ENCODE measurements at places on chromosomes 1 and 21.

GRCh38 chr21:33761441-33762036 lies 119.2 kb downstream of the ITSN1 start:
- DNase-seq: peak; percentile 24
- H3K4me1 ChIP-seq: no peaks in the 10 kb centered on the region
- H3K27ac ChIP-seq: peak overlapping the region; percentile 60
- no peaks in the 10 kb centered on the region for H3K27me3 ChIP-seq
- H3K36me3 ChIP-seq: peaks cover 4% of the 10 kb centered on the region
- no peak overlapping the region for H3K4me3 ChIP-seq

DNA sequence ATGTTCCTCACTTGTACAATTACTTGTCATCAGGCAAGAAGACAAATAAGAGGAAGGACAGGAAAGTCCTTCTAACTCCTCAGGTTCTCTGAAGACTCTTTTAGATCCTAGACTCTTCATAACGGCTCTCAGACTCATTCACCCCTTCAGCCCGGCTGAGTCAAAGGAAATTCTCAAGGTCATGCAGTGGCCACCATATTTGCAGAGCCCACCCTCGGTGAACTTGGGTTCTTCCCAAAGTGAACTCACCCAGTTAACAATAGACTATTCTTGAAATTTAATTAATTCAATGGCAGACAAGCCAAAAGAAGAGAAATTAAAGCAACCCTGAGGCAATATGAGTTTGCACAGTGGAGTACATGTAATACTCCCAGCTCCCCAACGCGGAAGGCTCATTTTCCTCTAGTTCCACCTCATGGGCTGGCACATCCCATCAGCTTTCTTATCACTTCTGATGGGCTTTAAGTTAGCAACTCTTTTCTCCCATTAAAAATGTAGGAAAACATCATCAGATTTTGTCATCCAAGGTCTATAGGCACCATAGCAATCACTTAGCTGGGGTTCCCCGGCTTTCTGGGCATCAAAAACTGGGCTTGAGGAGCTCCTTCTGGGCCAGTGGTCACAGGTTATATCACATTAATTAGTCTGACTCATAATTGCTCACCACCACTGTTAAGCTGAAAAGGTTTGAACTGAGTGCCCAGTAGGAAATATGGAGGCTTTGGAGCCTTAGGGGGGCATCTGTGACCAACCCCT lies 27.8 kb upstream of the TIAM1 start:
- H3K27ac ChIP-seq: no peak overlapping the region
- no peak overlapping the region for H3K4me3 ChIP-seq
- H3K4me1 ChIP-seq: no peaks in the 10 kb centered on the region

DNA sequence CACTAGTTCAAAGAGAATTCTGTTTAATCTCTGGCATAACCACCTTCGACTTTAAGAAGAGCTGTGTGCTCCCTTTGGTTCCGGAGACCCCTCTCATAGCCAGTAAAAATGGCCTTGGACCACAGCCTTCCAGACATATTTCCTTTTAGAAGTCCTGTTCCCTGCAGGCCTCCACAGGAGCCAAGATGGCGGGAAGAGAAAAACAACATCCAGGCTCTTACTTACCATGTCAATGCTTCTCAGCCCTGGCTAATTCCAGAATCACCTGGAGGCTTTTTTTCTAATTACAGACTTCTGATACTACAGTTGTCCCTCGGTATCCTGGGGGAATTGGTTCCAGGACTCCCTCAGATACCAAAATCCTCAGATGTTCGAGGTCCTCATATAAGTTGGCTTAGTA lies 362.5 kb downstream of the PBX1 start:
- H3K27ac ChIP-seq: no peak overlapping the region
- no peaks in the 10 kb centered on the region for H3K36me3 ChIP-seq
- H3K4me1 ChIP-seq: no peaks in the 10 kb centered on the region
- no peak overlapping the region for H3K4me3 ChIP-seq
- no peak for DNase-seq
- H3K27me3 ChIP-seq: no peaks in the 10 kb centered on the region

- H3K4me3 ChIP-seq: no peak overlapping the region
- no peaks in the 10 kb centered on the region for H3K4me1 ChIP-seq
These were observed 9.1 kb upstream of the PDIK1L start for GRCh38 chr1:26102526-26102925.

GRCh38 chr1:155167166-155168104 lies 5.7 kb downstream of the KRTCAP2 start:
- peaks cover 24% of the 10 kb centered on the region for H3K4me1 ChIP-seq
- DNase-seq: peak; percentile 93
- peak overlapping the region; percentile 77 for H3K27ac ChIP-seq
- H3K4me3 ChIP-seq: peak overlapping the region; percentile 12
- H3K27me3 ChIP-seq: no peaks in the 10 kb centered on the region

GRCh38 chr1:159877695-159878444 lies 15.4 kb upstream of the VSIG8 start:
- DNase-seq: no peak
- no peak overlapping the region for H3K27ac ChIP-seq
- H3K4me1 ChIP-seq: peaks cover 11% of the 10 kb centered on the region
- no peaks in the 10 kb centered on the region for H3K27me3 ChIP-seq
- no peaks in the 10 kb centered on the region for H3K36me3 ChIP-seq
- no peak overlapping the region for H3K4me3 ChIP-seq

DNA sequence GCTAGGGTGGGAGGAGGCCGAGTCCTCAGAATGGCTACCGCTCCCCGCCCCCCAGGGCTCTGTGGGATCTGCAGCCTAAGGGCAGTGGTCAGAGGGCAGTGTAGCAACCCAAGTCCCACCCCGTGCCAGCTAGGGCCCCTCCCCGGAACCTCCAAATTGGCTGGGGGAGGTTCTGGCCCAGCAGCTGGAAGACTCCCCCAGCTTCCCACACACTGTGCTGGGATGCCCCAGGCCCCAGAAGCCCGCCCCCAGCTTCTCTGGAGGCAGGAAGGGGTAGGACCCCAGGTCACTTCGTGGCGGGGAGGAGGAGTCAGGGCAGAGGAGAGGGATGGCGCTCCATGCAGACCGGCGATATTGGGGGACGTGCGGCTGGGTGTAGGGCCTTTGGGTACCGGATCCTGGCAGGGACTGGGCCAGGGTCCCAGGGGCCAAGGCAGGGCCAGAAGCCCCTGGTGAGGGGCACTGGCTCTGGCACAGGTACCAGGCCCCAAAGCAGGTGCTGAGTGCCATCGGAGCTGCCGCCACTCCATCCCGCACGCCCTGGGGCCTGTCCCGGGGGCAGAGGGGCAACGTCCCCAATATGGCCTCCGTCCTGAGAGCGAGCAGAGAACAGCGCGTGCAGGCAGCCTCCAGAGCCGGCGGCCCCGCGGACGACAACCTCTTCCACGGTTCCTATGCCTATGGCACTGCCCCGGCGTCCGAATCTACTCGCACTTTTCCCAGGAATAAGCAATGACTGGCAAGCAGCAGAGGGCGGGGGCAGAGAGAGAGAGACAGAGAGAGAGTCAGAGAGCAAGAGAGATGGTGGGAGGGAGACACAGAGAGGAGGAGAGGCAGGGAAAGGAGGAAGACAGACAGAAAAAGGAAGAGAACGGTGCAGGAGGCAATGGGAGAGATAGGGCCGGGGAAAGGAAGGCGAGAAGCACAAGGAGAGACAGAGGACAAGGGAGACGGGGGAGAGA lies 65.7 kb downstream of the RAP1GAP start:
- no peak overlapping the region for H3K4me3 ChIP-seq
- no peak for DNase-seq
- no peaks in the 10 kb centered on the region for H3K36me3 ChIP-seq
- no peaks in the 10 kb centered on the region for H3K4me1 ChIP-seq

- H3K27ac ChIP-seq: peak overlapping the region; percentile 99
- no peak for DNase-seq
- H3K4me3 ChIP-seq: peak overlapping the region; percentile 87
- no peaks in the 10 kb centered on the region for H3K27me3 ChIP-seq
These were observed 48.8 kb downstream of the H3-3A start for GRCh38 chr1:226111098-226111882.

DNA sequence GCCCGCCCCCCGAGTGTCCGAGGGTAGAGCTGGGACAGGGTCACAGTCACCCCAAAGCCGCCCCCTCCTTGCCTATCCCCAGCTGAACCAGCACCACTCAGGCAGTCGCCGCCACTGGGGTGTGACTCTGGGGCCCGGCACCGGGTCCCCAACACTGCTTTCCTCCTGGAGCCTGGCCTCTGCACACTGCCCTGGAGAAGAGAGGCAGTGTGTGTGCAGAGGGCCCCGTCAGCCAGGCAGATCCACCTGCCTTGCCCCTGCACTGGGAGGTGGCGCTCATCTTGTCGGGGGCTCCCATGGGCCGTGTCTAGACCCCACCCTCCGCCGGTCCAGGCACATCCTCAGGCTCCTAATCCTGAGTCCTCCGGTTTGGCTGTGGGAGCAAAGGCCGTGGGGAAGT lies 15.7 kb downstream of the FAAP20 start:
- peak; percentile 58 for DNase-seq
- H3K36me3 ChIP-seq: peaks cover 3% of the 10 kb centered on the region
- no peaks in the 10 kb centered on the region for H3K27me3 ChIP-seq
- no peak overlapping the region for H3K27ac ChIP-seq

- H3K4me3 ChIP-seq: peak overlapping the region; percentile 79
- H3K27ac ChIP-seq: peak overlapping the region; percentile 92
- DNase-seq: no peak
- peaks cover 83% of the 10 kb centered on the region for H3K4me1 ChIP-seq
- H3K36me3 ChIP-seq: no peaks in the 10 kb centered on the region
These were observed 4.3 kb downstream of the SKI start for GRCh38 chr1:2232255-2232915.

DNA sequence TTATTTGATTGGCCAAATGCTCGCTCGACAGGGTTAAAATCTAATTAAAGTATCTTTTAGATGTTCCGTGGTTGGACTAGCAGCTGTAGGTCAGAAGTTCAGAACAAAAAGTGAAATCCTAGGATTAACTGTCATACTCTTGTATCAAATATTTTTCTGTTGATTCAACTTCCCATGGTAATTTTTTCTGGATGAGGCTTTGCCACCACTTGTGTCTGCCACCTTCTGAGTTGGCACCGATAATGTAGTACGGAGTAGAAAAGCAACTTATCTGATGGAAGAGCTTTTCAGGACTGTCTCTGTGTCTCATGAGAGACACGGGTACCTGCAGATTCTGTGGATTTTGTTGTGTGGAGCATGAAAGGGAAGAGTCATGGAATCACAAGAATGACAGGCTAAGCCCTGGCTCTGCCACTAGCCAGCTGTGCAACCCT lies 44.6 kb upstream of the CNN3 start:
- H3K36me3 ChIP-seq: no peaks in the 10 kb centered on the region
- no peaks in the 10 kb centered on the region for H3K27me3 ChIP-seq

GRCh38 chr1:15620155-15620545 lies 2.9 kb downstream of the DDI2 start:
- H3K4me1 ChIP-seq: peaks cover 84% of the 10 kb centered on the region
- no peak for DNase-seq
- H3K27me3 ChIP-seq: no peaks in the 10 kb centered on the region

- no peak overlapping the region for H3K4me3 ChIP-seq
- no peak overlapping the region for H3K27ac ChIP-seq
- H3K4me1 ChIP-seq: peaks cover 2% of the 10 kb centered on the region
- no peaks in the 10 kb centered on the region for H3K36me3 ChIP-seq
- no peak for DNase-seq
- no peaks in the 10 kb centered on the region for H3K27me3 ChIP-seq
These were observed 46.0 kb downstream of the RPL5 start for GRCh38 chr1:92877792-92878191.

DNA sequence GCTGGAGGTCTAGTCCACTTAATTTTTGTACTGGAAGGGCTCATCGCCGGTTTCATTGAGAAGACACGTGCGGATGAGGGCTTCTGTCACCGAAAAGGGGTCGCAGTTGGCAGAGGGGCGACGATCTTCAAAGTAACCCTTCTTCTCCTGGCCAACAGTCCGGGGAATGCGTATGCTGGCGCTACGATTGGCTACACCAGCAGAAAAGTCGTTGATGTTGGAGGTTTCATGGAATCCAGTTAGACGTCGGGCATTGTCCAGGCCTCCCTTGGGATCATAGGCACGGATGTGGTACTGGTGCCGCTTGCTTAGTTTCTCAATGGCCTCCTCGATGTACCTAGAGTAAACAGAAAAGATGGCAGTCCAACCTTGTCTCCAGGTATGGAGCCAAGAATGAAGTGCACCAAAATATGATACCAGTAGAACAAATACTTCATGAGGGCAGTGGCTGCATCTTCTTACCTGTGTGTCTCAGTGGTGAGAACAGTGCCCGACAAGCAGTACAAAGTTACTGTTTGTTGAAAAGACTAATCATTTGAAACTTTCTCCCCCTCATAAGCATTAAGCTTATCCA lies 7.1 kb downstream of the GLUL start:
- no peaks in the 10 kb centered on the region for H3K27me3 ChIP-seq
- no peak overlapping the region for H3K27ac ChIP-seq
- peaks cover 14% of the 10 kb centered on the region for H3K4me1 ChIP-seq
- DNase-seq: no peak
- no peak overlapping the region for H3K4me3 ChIP-seq
- peaks cover 53% of the 10 kb centered on the region for H3K36me3 ChIP-seq

- no peak overlapping the region for H3K27ac ChIP-seq
- H3K36me3 ChIP-seq: no peaks in the 10 kb centered on the region
- no peaks in the 10 kb centered on the region for H3K27me3 ChIP-seq
- DNase-seq: no peak
These were observed 577.6 kb downstream of the MATN1 start for GRCh38 chr1:30145723-30146303.

DNA sequence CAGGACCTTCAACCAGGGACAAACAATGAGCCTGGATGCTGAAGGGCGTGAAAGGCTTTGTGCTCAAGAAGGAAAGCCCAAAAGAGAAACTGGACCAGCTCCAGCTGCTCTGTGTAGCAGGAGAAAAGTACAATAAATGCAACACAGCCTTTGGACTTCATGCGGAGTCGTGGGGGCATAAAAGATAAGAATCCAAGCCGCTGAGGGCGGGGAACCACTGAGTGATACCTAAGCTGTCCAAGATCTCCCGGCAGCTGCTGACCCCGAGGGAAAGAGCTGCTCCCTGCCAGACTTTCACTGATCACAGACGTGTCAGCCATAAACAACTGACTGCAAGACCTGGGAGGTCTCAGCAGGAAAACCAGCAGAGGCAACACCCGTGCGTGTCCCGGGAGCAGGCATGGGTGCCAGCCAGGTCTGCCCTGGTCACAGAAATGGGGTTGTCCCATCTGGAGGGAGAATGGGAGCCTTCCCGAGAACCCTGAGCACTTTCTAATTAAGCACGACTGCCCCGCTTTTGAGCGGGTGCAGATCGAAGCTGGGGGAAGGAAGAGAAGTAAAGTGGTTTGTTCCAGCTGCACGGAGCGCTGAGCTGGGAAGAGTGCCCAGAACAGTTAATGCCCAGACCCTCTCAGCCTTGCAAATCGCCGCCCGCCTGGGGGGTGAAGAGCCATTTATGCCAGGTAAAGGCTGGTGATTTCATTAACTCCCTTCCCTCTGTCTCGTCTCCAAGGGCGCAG lies 68.3 kb upstream of the TARDBP start:
- H3K27ac ChIP-seq: no peak overlapping the region
- peak; percentile 34 for DNase-seq
- H3K4me3 ChIP-seq: peak overlapping the region; percentile 29
- H3K36me3 ChIP-seq: no peaks in the 10 kb centered on the region
- no peaks in the 10 kb centered on the region for H3K27me3 ChIP-seq
- H3K4me1 ChIP-seq: peaks cover 23% of the 10 kb centered on the region

GRCh38 chr1:240711020-240711419 lies 99.1 kb upstream of the GREM2 start:
- H3K36me3 ChIP-seq: no peaks in the 10 kb centered on the region
- H3K27ac ChIP-seq: no peak overlapping the region

GRCh38 chr21:36456729-36457414 lies 23.1 kb downstream of the CLDN14 start:
- DNase-seq: no peak
- no peaks in the 10 kb centered on the region for H3K36me3 ChIP-seq
- H3K4me1 ChIP-seq: peaks cover 3% of the 10 kb centered on the region
- H3K27ac ChIP-seq: no peak overlapping the region

Measured in upper lobe of left lung (tissue), 6 donors.